B cell (primary cell): ENCODE measurements at places on chromosomes 16 and 17. TPM values are rescaled to one million over a fixed set of nuclear protein-coding genes. Genes with fewer than 3 reads are reported as not detected.
A peak's percentile ranks its signal among the peaks of the same experiment; 100 is the strongest.

DNA sequence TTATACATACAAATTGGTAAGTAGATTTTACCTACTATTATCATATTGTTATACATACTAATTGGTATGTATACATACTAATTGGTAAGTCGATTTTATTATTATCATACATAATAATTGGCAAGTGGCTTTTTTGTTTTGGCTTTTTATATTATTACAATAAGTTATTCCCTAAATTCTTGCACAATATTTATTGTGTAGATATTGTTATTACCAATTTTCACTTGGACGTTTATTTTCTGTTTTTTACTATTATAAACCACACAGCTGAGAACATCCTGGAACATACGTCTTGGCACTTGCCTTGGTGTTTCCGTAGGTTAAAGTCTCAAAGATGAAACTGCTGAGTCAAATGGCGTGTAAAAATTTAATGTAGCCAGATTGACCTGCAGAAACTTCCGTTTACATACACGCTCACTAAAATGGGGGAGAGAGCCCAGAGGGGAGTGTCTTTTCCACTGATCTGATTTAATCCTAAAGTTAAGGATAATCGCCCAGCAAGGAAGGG lies 18.9 kb downstream of the GNGT2 start:
- no peak for DNase-seq

GRCh38 chr17:9905902-9906301 lies 831 bp upstream of the RCVRN start:
- peak; percentile 13 for DNase-seq

- DNase-seq, result no peak
These were observed 4.8 kb upstream of the SIRT7 start for GRCh38 chr17:81922566-81923301.

- no peak for DNase-seq
These were observed 32.1 kb downstream of the ZFHX3 start for GRCh38 chr16:73015612-73016487.

- peak; percentile 94 for DNase-seq
These were observed 4.2 kb downstream of the ARMC7 start for GRCh38 chr17:75113798-75114551.

DNA sequence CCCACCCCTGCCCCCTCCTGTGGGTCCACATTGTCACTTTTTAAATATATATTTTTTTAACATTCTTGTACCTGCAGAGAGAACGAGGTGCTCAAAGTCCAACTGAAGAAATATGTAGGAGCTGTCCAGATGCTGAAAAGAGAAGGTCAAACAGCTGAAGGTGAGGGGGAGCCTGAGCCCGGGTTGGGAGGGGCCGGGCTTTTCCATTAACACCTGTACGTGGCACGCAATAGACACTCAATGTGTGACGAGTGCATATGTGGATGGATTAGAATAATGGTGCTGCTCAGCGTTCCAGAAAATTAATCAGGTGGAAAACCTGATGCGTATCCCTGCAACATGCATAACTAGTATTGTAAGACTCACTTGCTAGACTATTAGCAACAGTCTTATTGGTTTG lies 223.0 kb downstream of the SNX29 start:
- no peak for DNase-seq

GRCh38 chr17:29393436-29393835 lies 3.3 kb downstream of the TAOK1 start:
- DNase-seq, result no peak

- no peak for DNase-seq
These were observed 94.3 kb downstream of the CYLD start for GRCh38 chr16:50836121-50836621.

GRCh38 chr16:15648135-15648730 lies 1.8 kb upstream of the NDE1 start:
- no peak for DNase-seq

DNA sequence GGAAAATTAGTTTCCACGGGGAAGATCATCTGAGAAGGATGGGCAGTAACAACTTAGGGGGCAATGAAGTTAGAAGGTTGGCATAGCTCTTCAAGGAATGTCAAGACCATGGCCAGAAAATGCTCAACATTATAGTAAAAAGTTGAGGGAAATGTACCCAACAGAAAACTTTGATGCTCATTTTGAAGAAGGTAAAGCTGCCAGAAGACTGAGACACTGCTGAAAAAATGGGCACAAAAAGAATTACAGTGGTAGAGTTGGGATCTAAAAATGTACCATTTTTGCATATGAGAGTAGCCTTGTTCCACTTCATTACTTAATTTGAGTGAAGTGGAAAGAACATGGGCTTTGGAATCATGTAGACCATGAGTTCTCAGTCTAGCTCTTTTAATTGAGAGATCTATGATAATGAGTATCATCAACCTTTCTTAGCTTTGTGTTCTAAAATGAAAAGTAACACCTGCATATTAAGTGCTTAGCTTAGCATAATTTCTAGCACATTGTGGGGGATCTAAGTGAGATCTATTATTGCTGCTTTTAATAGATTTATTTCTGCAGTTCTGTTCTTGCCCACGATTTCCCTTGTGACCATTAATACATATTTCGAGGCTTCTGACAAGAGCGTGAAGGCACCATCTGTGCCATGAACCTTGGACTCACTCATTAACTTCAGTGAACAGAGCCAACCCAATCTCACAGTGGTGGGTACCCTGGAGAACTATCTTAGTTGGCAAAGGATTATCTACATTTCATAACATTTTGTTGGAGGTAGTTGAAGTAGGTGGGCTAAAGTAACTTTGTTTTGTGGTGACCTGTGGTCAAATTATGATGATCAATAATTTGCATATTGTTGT lies 3.0 kb downstream of the NACA2 start:
- DNase-seq, result no peak

GRCh38 chr16:82735673-82736091 lies 108.9 kb downstream of the CDH13 start:
- DNase-seq, result no peak

GRCh38 chr16:51393381-51394005 lies 242.4 kb upstream of the SALL1 start:
- no peak for DNase-seq

GRCh38 chr17:9064311-9064834 lies 43.1 kb downstream of the NTN1 start:
- DNase-seq, result no peak

GRCh38 chr16:28207399-28207798 lies 4.4 kb downstream of the XPO6 start:
- DNase-seq, result no peak

DNA sequence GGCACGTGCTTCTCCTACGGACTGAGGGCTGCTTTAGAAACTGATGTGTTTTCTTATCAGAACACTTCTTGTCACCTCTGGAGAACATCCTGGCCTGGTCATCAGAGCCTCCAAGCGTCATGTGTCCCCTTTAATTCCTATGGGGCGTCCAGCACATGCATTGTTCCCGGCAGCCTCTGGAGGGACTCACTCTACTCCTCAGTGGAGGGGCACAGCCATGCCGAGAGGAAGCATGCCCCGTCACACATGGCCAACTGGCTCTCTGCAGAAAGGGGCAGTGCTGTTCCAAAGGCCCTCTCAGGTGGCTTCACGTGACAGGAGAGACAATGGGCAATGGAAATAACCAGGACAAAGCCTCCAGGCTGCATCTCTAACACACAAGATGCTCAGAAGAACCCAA lies 31.8 kb downstream of the CDRT15L2 start:
- no peak for DNase-seq

GRCh38 chr17:14792746-14793145 lies 472.4 kb downstream of the PMP22 start:
- DNase-seq, result no peak

The OTOP3 gene
- total RNA-seq, result not detected in 2 replicates

The CCDC78 gene
- 11.2 and 11.8 TPM in 2 replicates for total RNA-seq

The TAC4 gene
- not detected in 2 replicates for total RNA-seq

The CHST4 gene
- total RNA-seq, result not detected in 2 replicates
